ENCODE measurements at places on chromosomes 3 and 15. TPM values are rescaled to one million over a fixed set of nuclear protein-coding genes. Genes with fewer than 3 reads are reported as not detected.

Gene CASR
- total RNA-seq: not detected

Gene AADACL2
- total RNA-seq: not detected

DNA sequence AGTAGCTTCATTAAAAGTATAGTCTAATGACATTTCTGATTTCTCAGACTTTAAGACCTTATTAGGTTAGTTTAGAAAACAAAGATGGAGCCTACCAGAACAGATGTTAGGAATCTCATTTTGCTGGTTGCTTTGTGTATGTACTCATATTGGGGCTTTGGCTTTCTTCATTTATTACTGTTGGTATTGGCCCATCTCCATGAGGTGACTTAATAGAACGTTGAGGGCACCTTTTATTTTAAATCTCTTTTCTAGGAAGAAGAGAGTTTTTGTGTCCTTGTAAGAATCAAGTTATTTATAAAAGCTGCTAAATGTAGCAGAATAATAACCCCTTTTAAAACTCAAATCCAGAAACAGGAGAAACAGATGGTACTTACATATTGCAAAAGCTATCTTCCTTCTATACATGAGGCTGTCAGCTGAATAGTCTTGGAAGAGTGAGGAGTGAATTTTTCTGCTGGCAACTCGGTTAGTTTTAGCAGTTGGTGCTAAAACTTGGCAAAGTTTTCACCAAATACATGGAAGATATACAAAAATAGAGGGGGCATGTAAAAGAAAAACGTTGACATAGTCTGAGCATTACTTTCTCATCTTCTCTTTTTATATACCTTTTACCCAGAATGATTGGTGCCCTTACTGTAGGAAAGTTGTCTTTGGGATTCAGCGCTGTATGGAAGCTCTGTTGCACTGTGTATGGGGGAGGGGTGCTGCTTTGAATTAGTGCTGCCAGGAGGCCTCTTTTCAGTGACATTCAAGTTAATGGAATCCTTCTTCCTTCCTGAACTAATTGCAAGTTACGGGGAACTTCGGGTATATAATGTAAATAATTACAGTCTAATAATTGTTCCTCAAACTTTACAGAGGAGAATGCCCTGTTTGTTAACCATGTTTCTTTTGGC is 35.8 kb downstream of the CTNNB1 start:
- DNase-seq: no peak
- H3K27me3 ChIP-seq: no peaks in the 10 kb centered on the region
- H3K4me3 ChIP-seq: no peak overlapping the region
- H3K36me3 ChIP-seq: peaks cover 54% of the 10 kb centered on the region

Gene BFSP2
- total RNA-seq: not detected

DNA sequence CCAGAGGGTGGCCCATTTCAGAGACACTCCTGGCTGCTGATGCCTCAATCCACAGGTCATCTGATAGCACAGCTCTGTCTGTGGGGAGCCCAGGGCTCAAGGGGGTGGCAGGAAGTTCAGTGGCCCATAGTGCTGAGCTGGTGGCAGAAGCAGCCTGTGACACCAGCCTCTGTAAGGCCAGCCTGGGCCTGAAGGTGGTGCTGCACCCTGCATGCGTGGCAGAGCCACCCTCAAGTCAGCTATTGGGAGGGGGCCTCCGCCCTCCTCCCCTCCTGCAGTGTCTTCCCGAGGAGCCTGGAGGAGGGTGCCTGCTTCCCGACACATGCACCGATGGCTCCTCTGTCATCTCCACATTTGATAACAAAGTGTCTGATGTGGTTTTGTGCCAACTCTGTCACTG is 3.0 kb downstream of the PLA1A start:
- DNase-seq: peak; percentile 10
- no peak overlapping the region for H3K27ac ChIP-seq
- H3K4me3 ChIP-seq: no peak overlapping the region
- H3K27me3 ChIP-seq: no peaks in the 10 kb centered on the region
- H3K36me3 ChIP-seq: no peaks in the 10 kb centered on the region

DNA sequence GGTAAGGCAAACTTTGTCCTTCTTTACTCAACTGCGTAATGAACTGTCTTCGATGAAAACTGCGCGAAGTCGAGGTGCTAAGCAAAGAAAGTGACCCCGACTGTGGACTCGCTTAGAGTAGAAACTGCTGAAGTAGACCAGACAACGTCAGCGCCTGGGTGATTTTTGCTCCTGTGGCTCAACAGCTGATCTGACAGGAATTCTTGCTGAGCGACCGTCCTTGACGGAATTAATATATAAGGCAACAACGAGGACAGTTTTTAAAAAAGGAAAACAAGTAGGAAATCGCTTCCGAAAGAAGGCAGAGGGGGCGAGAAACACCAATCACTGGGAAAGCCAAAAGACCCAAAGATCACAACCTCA is 541 bp downstream of the RPS27L start:
- peaks cover 13% of the 10 kb centered on the region for H3K4me1 ChIP-seq
- no peaks in the 10 kb centered on the region for H3K27me3 ChIP-seq
- peak overlapping the region; percentile 92 for H3K27ac ChIP-seq
- peak overlapping the region; percentile 89 for H3K4me3 ChIP-seq
- DNase-seq: no peak

DNA sequence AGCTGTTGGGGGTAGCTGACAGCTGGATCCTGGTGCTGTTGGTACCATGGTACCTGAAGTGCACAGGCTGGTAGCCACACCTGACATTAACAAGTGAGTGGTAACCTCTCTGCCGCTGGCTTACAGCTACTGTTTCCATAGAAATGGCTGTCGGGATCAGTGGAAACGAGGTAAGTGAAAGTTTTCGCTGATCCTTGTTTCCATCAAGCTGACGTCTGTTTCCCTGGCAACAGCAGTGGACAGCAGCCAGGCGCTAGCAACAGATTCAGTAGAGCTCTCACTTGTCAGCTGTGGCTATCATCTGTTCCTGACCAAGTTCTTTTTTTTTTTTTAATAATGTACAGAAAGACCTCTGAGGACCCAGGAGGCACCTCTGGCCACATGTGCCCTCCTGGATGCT is 166.2 kb downstream of the CHDH start:
- H3K4me3 ChIP-seq: no peak overlapping the region
- no peaks in the 10 kb centered on the region for H3K36me3 ChIP-seq
- H3K27me3 ChIP-seq: peaks cover 39% of the 10 kb centered on the region

DNA sequence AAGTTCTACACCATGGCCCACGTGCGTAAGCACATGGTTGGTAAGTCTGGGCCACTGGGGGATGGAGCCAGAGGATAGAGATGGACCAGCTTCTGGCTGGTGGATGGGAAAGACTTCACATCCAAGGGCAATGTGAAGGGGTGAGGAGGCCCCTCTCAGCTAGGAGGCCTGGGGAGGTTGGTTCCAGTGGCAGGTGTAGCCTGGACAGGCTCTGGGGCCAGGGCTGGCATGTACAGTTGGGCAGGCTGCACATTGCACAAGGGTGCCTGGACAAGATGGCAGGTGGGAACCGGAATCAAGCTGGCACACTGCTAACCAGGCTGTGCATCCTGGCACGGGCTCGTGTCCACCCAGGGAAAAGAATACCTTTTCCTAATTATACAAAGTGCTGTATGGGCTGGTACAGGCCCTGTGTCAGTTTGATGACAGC is 8.1 kb downstream of the ZBTB47 start:
- no peaks in the 10 kb centered on the region for H3K27me3 ChIP-seq
- no peak overlapping the region for H3K27ac ChIP-seq
- no peak overlapping the region for H3K4me3 ChIP-seq
- H3K36me3 ChIP-seq: 0 out of 2 replicates have a peak, but pooled peaks cover 3% of the 10 kb centered on the region
- no peak for DNase-seq
- H3K4me1 ChIP-seq: peaks cover 2% of the 10 kb centered on the region

- peaks cover 48% of the 10 kb centered on the region for H3K4me1 ChIP-seq
- DNase-seq: peak; percentile 87
Observed at GRCh38 chr3:194685718-194686413, at the start of gene FAM43A. Gene FAM43A, plus strand, starts transcription at chr3:194685883. Its CDS starts 944 bp downstream, at chr3:194686827.

Gene KLF13
- total RNA-seq: 60.1 TPM

DNA sequence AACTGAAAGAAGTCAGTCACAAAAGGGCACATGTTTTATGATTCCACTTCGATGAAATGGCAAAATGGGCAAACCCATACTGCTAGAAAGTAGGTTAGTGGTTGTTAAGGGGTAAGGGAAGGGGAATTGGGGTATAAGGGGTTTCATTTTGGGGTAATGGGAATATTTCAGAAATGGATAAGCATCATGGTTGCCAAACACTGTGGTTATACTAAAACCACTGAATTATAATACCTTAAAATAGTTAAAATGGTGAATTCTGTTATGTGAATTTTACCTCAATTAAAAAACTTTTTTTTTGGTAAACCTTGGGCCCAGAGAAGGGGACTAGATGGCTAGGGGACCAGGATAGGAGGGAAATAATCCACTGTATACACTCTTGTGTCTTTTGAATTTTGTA is 52.3 kb upstream of the BHLHE40 start:
- no peak overlapping the region for H3K27ac ChIP-seq
- DNase-seq: no peak
- no peaks in the 10 kb centered on the region for H3K4me1 ChIP-seq

GRCh38 chr3:31571325-31571724 is 38.6 kb downstream of the STT3B start:
- no peak overlapping the region for H3K4me3 ChIP-seq
- H3K27me3 ChIP-seq: no peaks in the 10 kb centered on the region
- H3K4me1 ChIP-seq: no peaks in the 10 kb centered on the region
- no peak for DNase-seq

DNA sequence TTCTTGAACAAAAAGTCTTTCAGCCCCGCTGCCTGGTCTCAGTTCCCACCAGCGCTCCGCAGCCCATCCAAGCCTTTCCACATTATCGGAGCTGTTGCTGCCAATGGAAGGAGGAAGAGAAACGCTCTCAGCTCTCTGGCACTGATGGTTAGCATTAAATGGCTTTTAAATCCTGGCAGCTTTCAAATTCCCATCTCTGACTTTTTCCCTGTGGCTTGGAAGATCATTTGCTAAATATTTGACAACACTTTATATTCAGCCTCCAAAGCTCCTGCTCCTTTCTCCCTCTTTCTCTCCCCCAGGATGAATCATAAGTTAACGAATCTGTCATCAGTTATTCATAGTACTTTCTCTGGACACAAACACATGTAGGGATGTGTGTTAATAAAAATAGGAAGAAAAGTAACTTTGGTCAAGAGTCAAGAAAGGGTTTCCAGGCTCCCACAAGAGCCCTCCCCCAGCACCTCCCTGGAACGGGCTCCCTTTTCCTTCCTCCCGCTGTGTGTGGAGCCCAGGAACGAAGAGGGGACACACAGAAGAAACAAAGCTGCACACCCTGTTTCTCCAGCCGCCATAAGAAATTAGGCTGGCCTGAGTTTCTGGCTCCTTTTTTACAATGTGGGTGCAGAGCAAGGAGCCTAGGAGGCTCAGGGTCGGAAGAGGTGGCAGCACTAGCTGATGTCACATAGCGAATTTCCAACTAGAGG is 47.6 kb upstream of the TSEN2 start:
- H3K36me3 ChIP-seq: no peaks in the 10 kb centered on the region
- H3K27ac ChIP-seq: no peak overlapping the region
- no peak for DNase-seq
- no peaks in the 10 kb centered on the region for H3K27me3 ChIP-seq
- H3K4me1 ChIP-seq: peaks cover 8% of the 10 kb centered on the region

GRCh38 chr3:112745567-112746248 is 101.0 kb downstream of the CD200R1L start:
- DNase-seq: no peak
- H3K27me3 ChIP-seq: no peaks in the 10 kb centered on the region
- no peak overlapping the region for H3K27ac ChIP-seq
- no peaks in the 10 kb centered on the region for H3K36me3 ChIP-seq

GRCh38 chr15:29430831-29431230 is 161.2 kb upstream of the NSMCE3 start:
- H3K4me3 ChIP-seq: no peak overlapping the region
- H3K27ac ChIP-seq: no peak overlapping the region
- DNase-seq: no peak
- H3K4me1 ChIP-seq: no peaks in the 10 kb centered on the region

DNA sequence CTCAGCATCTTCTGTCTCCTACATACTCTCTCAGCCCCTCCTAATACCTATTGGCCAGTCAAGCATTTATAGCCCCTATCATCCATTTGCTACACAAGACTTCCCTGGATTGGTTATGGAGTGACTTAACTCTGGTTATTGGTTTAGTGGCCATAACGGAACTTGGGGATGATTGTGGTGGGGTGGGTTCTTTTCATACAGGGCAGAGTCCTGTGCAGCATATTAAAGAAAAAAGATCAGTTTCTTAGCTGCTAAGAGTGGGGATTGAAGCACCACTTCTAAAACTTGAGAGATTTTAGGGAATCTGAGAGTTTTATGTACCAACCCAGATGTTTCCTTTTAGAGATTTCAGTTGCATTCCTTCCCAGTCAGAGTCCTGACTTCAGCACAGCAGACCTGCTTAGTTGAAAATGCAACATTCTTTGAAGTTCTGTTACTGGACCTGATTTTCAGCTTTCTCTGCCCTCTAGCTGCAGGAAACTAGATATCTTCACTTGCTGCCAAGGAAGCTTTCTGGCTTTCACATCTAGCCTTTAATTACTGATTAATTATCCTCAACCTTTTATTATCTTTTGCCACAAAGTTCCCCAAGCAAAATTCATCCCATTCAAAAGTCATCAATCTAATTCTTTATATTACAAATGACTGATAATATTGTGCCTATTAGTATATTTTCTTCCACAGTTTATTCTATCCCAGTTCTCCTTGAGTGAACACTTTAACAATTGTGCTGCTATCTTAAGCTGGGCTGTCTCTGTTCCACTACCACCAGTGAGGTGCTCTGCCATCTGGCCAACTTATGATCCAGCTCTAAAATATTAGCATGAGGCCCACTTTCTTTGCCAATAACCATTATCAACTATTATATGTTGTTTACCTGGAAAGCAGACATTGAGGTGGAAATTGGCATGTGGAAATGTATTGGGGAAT is 906.0 kb upstream of the ALCAM start:
- H3K27me3 ChIP-seq: no peaks in the 10 kb centered on the region
- peaks cover 17% of the 10 kb centered on the region for H3K4me1 ChIP-seq
- H3K27ac ChIP-seq: peak overlapping the region; percentile 23
- no peaks in the 10 kb centered on the region for H3K36me3 ChIP-seq
- no peak overlapping the region for H3K4me3 ChIP-seq

GRCh38 chr3:9916734-9917680 is at the start of gene IL17RC:
Gene IL17RC, plus strand, starts transcription at chr3:9917098. Its CDS starts 218 bp downstream, at chr3:9917316.
- peak within 1 kb of the TSS; percentile 50 for H3K4me3 ChIP-seq
- no peaks in the 10 kb centered on the region for H3K36me3 ChIP-seq
- no peaks in the 10 kb centered on the region for H3K27me3 ChIP-seq
- peak within 1 kb of the TSS; percentile 14 for H3K27ac ChIP-seq
- peaks cover 18% of the 10 kb centered on the region for H3K4me1 ChIP-seq
- peak; percentile 72 for DNase-seq

GRCh38 chr15:59814409-59814808 is 125.3 kb upstream of the BNIP2 start:
- peaks cover 59% of the 10 kb centered on the region for H3K27me3 ChIP-seq
- no peaks in the 10 kb centered on the region for H3K4me1 ChIP-seq
- no peaks in the 10 kb centered on the region for H3K36me3 ChIP-seq
- H3K27ac ChIP-seq: no peak overlapping the region
- H3K4me3 ChIP-seq: no peak overlapping the region

DNA sequence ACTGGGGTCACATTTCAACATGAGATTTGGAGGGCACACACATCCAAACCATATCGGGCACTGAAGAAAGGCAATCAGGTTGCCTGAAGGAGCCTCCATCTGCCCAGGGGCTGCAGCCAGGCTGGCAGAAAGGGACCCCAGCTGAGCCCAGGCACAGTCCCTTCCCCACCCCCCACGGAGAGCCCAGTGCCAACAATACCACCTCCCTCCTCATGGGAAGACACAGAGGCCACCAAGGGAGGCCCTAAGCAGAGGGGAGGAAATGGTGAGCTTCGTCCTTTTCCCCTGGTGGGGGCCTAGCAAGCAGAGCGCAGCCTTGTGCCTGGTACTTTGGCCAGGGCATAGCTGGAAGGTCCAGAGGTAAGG is 3.0 kb upstream of the STRA6 start:
- H3K4me3 ChIP-seq: no peak overlapping the region
- peaks cover 38% of the 10 kb centered on the region for H3K4me1 ChIP-seq
- no peak overlapping the region for H3K27ac ChIP-seq
- H3K27me3 ChIP-seq: peaks cover 16% of the 10 kb centered on the region
